Left ventricle myocardium superior (tissue), 1 donor: ENCODE measurements at places on chromosomes 16 and 17. TPM values are rescaled to one million over a fixed set of nuclear protein-coding genes. Genes with fewer than 3 reads are reported as not detected.

Gene MPV17L
- 5.3 TPM for total RNA-seq

Gene CA4
- total RNA-seq = 17.0 TPM

Gene AOC3
- total RNA-seq = 6.1 TPM

DNA sequence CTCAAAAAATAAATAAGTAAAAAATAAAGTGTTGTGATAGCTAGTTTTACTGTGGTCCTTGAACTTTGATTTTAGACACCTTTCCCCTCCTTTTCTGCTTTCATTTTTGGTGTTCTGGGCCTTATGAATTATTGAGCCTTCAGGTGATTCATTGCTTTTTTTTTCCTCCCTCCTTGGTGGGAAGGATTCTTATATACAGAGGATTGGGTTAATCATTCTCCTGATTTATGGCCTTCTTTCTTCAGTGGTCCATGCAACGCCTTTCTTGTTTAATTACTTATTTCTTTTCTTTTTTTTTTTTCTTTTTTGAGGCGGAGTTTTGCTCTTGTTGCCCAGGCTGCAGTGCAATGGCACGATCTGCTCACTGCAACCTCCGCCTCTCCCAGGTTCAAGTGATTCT is 8.0 kb upstream of the MYL4 start:
- no peak for DNase-seq

DNA sequence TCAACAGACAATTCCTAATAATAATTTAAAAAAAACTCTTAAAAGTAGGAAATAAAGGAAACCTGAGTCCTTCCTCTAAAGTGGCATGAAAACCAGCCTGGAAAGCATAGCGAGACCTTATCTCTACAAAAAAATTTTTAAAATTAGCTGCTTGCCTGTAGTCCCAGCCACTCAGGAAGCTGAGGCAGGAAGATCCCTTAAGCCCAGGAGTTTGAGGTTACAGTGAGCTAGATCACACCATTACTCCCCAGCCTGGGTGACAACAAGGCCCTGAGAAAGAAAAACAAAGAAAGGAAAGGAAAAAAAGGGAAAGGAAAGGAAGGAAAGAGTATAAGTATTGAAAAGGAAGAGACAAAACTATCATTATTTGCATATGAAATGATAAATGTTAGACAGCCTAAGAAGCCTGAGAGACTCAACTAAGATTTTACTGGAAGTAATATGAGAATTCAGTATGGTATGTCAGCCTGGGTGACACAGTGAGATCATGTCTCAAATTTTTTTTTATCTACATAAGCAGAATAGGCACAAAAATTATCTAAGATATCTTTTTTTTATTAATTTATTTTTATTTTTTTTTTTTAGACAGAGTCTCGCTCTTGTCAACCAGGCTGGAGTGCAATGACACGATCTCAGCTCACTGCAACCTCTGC is 113.0 kb downstream of the GOSR1 start:
- DNase-seq = no peak

- peak; percentile 49 for DNase-seq
These were observed 59.2 kb downstream of the ANKRD11 start for GRCh38 chr16:89431158-89431584.

DNA sequence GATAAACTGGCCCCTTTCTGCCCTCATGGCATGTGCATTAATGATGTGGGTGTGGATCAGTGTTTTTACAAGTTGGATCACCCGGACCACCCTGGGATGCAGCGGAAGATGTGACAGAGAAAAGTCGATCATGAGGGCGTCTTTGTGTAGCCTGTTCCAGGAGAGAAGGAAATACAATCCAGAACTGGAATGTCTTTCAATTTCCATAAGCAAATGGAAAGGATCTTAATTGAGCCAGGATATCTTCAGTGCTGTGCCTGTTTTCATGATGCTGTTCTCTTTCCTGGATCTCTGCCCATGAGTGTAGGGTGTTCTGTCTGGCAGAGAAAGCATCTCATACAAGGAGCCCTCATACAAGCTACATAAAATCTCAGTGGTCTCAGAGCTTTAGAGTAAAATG is 481.4 kb downstream of the XYLT1 start:
- DNase-seq = no peak

- no peak for DNase-seq
These were observed 7.2 kb downstream of the SLC16A5 start for GRCh38 chr17:75094871-75095399.

- DNase-seq = peak; percentile 30
These were observed 2.2 kb downstream of the USP31 start for GRCh38 chr16:23146877-23147601.

DNA sequence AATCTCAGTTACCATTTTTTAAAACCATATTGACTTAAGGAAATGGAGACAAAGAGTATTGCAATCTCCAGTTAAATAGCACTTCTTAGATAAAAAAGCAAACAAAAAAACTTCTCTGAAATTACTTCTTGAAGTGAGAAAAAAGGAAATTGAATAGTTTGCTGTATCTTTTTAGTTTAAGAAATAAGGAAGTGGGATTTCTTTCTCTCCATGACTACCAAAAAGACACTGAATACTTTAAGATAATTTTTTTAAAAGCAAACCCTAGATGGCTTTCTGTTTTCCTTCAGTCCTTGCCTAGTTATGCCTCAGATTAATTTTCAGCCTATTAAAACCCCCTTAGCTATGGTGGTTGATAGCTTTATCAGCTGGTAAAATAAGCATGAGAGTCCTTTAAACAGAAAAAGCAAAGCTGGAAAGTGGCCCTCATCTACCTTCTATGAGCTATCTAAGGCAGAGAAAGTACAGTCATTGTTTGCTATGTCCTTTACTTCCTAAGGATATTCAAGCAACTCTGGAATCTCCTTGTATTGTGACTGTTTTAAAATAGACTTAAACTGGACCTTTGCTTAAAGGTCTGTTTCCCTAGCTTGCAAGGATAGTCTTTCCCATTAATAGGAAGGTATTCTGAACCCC is 28.6 kb downstream of the TPPP3 start:
- no peak for DNase-seq

- peak; percentile 68 for DNase-seq
These were observed 13.8 kb downstream of the C17orf50 start for GRCh38 chr17:35774499-35774898.

DNA sequence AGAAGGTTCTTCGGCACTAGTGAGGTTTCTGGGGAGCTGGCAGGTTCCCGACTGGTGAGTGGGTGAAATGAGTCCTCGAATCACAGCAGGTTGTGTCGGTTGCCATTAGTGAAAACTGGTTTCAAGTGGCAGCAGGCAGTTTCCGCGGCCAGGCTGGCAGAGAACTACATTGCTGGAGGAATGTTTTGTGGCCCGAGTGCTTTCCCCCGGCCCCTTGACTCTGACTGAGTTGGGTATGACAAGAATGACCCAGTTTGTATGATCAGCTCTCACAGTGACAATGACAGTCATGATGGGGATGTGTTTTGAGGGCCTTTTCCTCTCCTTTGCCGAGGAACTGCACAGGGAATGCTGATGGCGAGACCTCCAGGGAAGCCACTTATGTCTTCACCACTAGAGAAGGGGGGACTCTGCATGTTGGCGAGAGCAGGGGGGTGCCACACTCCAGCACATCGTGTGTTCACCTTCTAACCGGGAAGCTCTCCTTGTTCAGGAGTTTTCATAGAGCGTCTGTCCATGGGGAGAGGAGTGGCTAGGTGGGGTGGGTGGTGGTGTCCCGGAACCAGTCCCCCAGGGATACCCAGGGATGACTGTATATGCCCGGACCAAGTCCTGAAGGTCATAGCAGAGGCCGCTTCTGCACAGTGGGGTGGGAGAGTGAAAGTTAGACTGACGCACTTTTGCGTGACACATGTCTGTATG is 206.0 kb upstream of the CHMP6 start:
- no peak for DNase-seq

DNA sequence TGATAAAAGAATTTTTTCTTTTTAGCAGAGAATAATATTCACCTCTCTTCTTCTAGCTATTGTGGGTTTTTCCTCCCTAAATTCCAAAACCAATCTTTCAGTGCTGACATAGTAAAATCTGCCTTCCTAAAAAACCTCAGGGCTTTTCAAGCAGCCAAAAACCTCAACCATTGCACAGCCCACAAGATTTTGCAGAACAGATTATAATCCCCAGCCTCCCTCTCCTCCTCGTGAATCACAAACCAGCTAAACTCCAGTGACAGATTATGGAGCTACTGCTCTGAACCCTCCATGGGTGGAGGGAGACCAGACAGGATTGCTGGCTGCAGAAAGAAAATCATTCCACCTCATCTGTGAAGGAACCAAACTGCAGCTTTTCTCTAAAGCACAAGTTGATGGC is 341.6 kb downstream of the SOX9 start:
- no peak for DNase-seq

DNA sequence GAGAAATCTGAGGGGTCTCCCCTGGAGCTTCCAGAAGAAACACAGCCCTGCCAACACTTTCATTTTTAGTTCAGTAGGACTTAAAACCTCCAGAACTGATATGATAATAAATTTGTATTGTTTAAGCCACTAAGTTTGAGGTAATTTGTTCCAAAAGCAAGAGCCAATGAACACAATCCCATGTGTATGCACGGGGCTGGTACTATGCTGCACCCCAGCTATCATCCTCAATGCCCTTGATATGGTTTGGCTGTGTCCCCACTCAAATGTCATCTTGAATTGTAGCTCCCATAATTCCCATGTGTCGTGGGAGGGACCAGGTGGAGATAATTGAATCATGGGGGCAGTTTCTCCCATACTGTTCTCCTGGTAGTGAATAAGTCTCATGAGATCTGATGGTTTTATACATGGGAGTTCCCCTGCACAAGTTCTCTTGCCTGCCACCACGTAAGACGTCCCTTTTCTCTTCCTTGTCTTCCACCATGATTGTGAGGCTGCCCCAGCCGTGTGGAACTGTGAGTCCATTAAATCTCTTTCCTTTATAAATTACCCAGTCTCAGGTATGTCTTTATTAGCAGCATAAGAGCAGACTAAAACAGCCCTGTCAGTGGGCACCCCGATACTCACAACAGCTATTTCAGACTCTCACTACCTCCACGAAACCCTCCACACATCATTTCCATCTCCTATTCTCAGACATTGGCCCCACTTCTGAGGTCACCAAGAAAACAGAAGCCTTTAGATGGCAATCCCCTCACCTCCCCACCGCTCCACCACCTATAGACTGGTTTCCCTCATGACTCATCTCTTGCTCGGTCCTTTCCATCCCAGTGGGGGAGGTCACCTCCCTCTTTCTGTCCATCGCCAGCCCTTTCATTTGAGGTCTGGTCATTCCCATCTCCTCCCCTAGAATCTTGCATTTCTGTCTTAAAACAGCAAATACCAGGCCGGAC is 8.9 kb upstream of the CACNG1 start:
- DNase-seq = no peak

GRCh38 chr16:82671741-82672140 is 45.0 kb downstream of the CDH13 start:
- DNase-seq = no peak

DNA sequence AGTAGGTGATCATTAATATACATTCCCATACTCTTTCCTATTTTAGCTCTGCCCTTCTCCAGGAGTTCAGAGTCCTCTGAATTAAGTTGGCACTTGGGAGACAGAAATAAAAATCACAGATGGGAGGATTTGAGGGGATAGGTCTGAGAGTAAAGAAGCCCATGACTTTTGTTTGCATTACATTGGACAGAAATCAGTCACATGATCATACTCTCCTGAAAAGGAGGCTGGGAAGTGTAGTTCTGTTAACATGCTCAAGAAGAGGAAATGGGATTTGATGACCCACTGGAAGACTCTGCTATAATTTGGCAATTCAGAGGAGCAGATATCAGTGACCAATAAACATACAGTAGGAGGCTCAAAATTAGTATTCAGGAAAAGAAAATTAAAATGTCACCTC is 674.9 kb upstream of the C16orf82 start:
- no peak for DNase-seq

- DNase-seq = no peak
These were observed 101.3 kb upstream of the TNRC6C start for GRCh38 chr17:77857306-77857555.

DNA sequence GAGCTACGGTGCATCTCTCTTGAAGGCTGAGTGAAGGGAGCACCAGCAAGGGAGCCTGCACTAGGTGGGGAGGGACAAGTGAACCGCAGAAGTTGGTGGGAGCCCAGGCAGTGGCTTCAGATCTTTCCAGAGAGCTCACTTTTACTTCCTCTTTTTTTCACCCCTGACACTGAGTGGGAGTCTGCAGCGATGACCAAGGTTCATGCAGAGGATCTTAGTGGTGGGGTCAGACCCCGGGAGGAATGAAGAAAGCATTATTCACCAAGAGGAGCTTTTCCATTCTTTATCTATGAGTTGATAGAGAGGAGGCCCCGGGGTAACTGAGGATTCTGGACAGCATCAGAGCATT is 3.0 kb upstream of the CCL2 start:
- peak; percentile 49 for DNase-seq

GRCh38 chr17:78249818-78250806 is 18.7 kb downstream of the TMEM235 start:
- no peak for DNase-seq

DNA sequence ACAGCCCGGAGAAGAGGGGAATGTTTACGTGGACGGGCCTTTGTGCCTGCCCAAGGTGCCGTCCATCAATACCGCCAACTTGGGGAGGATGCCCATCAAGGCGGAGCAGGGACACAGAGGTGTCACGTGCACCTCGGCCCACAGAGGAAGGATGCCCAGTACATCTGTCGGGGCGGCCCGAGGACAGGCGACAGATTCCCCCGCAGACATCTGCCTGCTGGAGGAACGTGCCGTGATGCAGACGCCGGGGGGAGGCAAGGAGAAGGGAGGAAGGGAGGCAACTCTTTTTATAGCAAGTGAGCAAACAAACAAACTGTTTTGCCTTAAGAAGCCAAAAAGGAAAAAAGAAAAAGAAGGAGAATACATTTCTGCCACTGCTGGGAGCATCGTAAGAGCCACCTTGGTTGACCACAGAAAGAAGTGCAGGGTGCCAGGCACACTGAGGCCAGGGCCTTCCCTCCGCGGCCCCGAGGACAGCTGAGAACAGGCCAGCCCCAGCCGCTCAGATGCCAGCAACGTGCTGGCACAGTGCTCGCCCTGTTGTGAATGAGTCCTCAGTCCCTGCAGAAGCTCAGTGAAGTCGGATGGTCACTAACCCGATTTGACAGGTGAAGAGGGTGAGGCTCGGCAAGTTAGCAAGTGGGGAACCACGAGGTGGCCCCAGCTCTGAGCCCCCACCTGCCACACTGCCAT is 146.4 kb downstream of the RBFOX3 start:
- DNase-seq = no peak

DNA sequence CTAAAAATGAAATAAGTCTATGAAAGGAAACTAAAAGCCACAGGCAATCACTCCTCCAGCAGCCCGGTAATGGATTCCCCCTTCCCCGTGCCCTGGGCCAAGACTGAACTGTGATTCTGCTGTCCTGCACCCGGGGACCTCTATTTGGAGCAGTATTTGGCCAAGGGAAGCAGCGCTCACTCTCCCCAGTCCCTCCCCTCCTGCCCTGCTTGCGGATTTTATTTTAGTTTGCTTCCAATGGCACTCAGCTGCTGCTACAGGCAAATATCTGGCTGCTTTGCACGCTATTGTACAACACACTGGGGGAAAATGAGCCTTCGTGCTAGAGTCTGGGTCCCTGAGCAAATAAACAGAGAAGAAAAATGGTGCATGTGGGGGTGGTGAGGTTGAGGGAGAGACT is 975.7 kb upstream of the RBFOX1 start:
- no peak for DNase-seq

GRCh38 chr17:61412143-61412859 is 12.7 kb downstream of the TBX2 start:
- peak; percentile 91 for DNase-seq
